ENCODE measurements at places on chromosomes 4 and X. TPM values are rescaled to one million over a fixed set of nuclear protein-coding genes. Genes with fewer than 3 reads are reported as not detected.

Gene RTL9
- total RNA-seq = 1.3 TPM

- DNase-seq = no peak
Observed at GRCh38 chrX:19057856-19058255, 64.4 kb downstream of the ADGRG2 start.

GRCh38 chrX:94961730-94962129, 1287.7 kb downstream of the FAM133A start:
- DNase-seq = no peak

GRCh38 chr4:39621582-39621981, 17.1 kb downstream of the SMIM14 start:
- DNase-seq = no peak

Gene GAGE12E
- total RNA-seq = not detected

DNA sequence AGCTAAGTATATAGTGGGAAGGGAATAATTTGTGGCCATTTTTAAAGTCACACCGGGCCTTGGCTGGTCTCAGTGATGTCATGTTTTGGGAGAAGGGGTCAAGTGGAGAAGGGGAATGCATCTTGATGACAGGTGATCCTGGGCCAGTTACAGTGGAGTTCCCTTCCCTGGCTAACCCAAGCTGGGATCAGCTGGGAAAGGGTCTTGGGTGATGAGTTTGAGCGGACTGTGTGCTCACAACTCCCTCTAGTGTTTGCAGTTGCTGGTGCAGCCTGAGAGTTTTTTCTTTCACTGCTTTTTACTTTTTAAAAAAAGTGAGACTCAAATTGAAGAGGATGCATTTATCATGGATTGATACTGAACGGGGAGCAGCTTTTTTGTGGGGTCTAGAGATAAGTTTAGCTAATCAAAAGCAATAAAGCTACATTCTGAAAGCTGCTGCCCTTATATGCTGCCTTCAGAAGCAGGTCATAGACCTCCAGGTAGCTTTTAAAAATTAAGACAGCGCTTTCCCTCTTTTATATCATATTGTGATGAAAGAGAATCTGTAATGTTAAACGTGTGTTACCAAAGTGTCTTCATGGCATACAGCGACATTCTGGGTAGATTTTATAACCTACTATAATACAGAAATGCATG, 164.7 kb downstream of the DCLK2 start:
- peak; percentile 70 for DNase-seq

- no peak for DNase-seq
Observed at GRCh38 chr4:25057299-25057698, 26.6 kb upstream of the LGI2 start.

GRCh38 chr4:31081366-31081765, 361.2 kb downstream of the PCDH7 start:
- DNase-seq = no peak

DNA sequence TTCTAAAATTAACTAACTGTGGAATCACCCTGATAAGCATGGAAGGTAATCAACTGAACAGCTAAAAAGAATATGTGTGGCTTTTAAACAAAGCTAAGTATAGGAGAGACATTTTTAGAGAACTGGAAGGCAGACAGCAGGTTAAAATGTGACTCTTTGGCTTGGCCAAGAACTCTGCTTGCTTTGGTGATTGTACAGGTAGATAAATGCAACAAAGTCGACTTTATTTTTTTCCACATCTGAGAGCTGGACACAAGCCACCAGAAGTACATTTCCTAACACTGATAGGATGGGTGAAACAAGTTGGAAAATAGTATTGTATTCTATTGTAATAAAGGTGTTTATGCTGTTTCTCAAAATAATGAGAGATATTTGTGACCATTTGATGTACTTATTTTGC, 84.1 kb downstream of the RBMX2 start:
- DNase-seq = no peak

- DNase-seq = no peak
Observed at GRCh38 chrX:83326539-83326938, 181.6 kb upstream of the POU3F4 start.

DNA sequence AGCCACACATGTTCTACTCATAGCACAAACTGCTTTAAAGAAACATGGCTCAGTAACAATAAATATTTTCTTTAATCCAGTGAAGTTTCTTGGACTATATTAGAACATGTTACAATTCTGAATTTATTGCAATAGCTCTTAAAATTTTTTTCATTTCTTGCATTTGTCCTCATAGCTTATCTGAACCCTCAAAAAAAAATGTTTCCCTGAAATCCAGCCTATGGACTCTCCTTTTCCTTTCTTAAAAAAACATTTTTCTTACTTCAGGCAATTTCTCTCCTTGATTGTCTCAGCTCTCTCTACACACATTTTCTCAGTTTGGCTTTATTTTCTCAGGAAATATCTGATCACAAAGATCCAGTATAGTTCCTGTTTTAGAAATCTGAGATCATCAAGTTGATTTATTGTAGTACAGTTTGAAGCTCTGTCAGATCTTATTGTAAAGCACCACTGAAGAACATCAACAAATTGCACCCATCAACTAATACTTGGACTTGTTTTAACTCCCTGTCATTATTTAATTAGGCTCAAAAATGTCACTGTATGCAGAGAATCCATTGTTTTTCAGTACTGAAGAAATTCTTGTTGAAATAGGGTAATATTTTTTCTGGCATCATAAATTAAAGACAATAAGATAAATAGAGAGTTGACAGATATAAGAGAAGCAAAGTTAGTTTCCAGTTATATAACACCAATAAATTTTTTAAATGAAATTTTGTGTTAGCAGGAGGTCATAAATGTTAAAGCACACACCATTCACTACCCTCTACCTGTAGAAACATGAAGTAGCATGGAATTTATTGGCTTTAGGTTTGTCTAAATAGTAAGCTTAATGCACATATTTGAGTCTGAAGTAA, 317.7 kb downstream of the ARHGAP24 start:
- DNase-seq = no peak

GRCh38 chrX:106177106-106177981, 9.2 kb downstream of the PWWP3B start:
- DNase-seq = peak; percentile 93

Gene PDCL2
- total RNA-seq = not detected

DNA sequence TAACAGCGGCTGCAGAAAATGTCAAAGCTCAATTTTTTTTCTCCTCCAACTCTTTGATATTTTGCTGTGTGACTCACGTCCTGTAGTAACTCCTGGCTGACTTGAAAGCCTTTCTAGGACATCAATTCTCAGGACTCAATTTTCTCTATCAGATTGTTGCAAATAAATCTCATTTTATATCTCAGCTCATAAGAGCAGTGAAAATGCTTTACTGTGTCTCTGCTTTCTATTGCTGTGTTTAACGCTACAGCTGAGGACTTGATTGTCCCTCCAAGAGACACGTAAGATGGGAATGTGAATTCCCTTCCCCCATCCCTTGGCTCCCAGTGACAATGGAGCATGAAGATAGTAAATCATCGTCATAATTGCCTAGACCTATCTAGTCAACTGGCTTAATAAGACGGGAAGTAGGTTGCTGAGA, 20.5 kb upstream of the CBR4 start:
- no peak for DNase-seq

DNA sequence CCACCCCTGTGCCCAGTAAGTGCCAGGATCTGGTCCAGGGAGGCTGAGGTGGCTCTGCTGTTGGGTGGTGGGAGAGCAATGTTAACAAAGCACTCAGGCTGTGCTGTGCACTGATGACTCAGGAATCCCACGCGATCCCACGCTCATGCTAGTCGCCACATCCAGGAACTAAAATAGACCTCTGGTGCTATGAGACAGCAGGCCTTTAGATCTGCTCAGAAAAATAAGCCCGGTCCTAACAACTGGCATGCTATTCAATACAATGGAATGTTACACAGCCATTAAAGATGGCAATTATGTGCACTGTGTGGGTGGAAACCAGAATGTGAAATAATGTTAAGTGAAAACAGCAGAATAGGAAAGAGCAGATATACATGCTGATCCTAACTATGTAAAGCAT, 26.0 kb downstream of the ARL13A start:
- DNase-seq = no peak

Gene DDX53
- total RNA-seq = not detected

DNA sequence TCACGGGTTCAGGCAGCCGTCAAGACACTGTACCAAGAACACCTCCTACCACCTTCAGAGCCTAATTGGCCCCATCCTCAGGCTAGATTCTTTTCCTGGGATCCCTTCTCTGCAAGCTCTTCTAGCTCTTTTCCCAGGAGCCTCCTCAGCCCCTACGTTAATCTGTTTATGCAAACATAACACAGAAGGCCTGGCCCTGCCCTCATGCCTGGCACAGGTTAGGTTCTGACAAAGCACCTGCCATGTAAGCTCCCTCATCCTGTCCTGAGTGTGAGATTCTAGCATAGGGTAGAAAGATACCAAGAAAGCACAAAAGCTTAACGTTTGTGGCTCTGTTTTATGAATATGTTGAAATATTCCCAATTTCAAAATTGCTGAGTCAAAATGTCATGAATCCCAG, 93.6 kb downstream of the IRF2 start:
- DNase-seq = no peak

GRCh38 chr4:113899271-113900070, 80.0 kb downstream of the ARSJ start:
- DNase-seq = no peak

DNA sequence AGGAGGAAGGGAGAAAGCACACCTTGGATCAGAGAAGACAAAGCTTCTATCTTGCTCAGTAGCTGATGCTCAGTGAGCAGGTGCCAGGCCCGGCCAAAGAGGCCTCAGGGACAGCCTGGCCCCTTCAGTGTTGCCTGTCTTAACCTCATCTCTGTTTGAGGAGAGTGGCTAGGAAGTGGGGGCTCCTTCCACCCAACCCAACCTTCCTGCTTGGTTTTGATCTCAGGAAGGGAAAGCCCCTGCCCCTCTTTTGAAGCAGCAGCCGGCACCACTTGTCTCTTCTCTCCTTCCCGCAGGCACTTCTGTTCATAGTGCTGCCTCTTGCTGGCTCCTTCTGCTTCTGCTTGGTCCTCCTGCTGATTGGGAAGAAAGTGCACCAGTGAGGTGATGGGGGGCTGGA, 2.4 kb upstream of the AFF2 start:
- no peak for DNase-seq

GRCh38 chrX:136045008-136045407, 59.8 kb downstream of the SLC9A6 start:
- no peak for DNase-seq

Gene ARHGAP24
- 112 TPM for total RNA-seq

DNA sequence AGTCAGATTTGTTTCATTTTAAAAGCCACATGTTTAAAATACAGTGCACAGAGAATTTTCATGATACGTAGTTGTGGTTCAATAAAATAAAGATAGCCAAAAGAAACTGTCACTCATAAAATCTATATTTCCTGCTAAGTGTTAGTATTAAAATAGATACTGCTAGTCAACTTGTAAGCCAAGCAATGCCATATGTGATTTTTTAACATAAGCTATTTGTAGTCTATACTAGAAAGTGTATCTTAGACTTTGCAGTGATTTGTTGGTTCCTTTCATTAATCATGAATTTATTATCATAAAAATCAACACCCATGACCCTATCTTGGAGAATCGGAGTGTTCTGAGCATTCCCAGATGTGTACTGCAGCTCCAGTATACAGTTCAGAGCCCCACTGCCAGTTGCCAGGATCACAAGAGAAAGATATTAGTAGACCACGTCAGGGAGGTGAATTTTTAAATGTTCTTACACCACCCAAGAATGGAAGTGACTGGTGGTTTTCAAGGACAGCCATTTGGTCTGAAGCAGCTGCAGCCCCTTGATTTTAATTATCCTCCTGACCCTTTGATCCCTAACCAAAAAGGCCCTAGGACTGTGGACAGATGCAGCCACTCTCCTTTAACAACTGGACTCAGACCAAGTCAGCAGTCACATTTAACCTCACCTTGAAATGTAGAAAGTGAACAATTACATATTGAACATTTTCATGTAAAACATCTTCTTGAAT, 163.1 kb downstream of the PALLD start:
- no peak for DNase-seq

Measured in tongue (tissue), 3 donors.